ENCODE measurements at places on chromosomes 13 and 19. TPM values are rescaled to one million over a fixed set of nuclear protein-coding genes. Genes with fewer than 3 reads are reported as not detected.

GRCh38 chr13:62357887-62358645, 942.4 kb upstream of the PCDH20 start:
- peak; percentile 26 for DNase-seq

DNA sequence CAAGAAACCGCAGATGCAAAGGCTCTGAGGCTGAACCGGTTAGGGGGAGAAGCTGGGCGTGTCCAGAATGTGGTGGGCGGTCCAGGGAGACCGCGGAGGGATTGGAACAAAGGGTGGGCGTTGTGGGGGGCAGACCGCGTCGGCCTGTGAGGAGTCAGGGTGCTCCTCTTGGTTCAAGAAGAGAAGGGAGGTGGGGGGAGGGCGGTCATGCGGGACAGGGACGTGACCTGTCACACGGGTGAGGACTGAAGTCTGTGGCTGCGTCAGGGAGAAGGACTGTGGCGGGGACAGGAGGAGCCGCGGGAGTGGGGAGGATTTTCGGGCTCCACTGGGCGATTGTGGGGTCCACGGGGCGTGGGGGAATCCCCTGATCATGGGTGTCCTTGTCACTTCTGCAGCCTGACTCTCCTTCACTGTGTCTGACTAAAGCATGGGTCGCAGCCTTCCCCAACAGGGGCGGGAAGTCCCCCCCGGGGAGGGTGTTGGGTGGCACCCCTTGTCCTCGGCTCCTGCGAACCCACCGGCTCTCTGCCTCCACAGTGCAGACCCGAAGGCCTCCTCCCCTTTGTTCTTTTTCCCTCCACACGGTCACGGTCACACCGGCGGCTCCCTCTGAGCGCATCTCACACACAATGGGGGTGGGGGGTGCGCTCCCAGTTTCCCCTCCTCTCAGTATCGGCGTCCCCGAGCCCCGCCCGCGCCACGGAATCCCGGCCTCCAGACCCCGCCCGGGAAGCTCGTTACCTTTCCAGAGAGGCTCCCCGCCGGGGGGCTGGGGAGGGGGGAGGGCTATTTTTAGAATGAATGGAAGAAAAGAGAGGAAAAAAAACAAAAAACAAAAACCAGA, 16.4 kb upstream of the KCNN1 start:
- peak; percentile 88 for DNase-seq

- peak; percentile 89 for DNase-seq
Observed at GRCh38 chr19:12723641-12724426, at the start of gene TNPO2. TNPO2 (minus strand) TSS chr19:12723932; CDS start chr19:12720977, 2,955 bp downstream.

DNA sequence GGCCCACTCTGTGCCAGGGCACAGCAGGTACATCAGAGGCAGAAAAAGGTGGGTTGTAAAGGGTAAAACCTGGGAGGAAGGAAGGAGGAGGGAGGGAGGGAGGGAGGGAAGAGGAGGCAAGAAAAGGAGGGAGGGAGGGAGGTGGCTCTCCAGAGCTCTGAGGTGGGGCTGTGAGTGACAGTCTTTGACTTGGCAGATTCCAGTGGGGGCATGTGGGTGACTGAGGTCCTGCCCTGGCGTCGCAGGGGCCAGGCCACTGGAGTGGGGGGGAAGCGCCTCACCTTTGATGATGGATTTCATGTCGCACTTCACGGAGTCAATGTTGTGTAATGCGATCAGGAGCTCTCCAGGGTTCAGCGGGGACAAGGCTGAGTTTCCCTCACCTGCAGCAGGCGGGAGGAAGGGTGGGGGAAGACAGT, 6.0 kb upstream of the RSPH6A start:
- peak; percentile 50 for DNase-seq

Gene LILRA5
- total RNA-seq, result not detected

GRCh38 chr13:39415008-39415802, 187.8 kb downstream of the LHFPL6 start:
- DNase-seq, result no peak

GRCh38 chr13:49097374-49097773, 121.7 kb downstream of the FNDC3A start:
- DNase-seq, result no peak

GRCh38 chr13:21015284-21015683, 46.1 kb downstream of the LATS2 start:
- DNase-seq, result no peak

- DNase-seq, result no peak
Observed at GRCh38 chr19:5132206-5132560, 163.3 kb downstream of the KDM4B start.

GRCh38 chr19:58409010-58409790, 751 bp downstream of the ZNF584 start:
- peak; percentile 64 for DNase-seq
